ENCODE measurements at places on chromosomes 4 and X.

GRCh38 chrX:132833373-132833772, 125.1 kb downstream of the HS6ST2 start:
- DNase-seq, result no peak

GRCh38 chr4:174522183-174523024, at the start of gene HPGD:
Gene HPGD, minus strand, starts transcription at chr4:174522488. Its CDS starts 37 bp downstream, at chr4:174522451.
- DNase-seq, result peak; percentile 66

- DNase-seq, result peak; percentile 86
Measured at GRCh38 chr4:123599920-123600810, 203.6 kb downstream of the SPRY1 start.

DNA sequence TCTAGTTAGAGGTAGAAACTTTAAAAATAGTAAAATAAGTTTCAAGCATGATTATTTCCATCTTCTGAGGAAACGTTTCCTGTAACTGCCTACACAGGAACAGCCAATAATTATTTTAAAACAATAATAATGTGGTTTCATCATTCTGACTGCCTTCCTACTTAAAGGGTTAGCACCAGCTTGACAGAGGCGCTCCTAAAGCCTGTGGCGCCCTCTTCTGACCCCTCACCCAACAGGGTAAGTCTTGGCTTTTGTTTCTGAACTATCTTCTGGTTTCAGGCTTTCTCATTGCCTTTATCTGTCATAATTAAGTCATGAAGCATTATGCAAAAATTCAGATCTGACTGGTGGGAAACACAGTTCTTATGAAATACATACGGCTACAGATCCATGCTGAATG, 96.7 kb downstream of the ITM2A start:
- no peak for DNase-seq

GRCh38 chr4:3073158-3074077, 920 bp downstream of the HTT-AS start:
- DNase-seq, result no peak

- no peak for DNase-seq
Measured at GRCh38 chr4:154610582-154610981, 1.9 kb downstream of the FGG start.

GRCh38 chrX:20463296-20464075, 196.8 kb upstream of the RPS6KA3 start:
- no peak for DNase-seq

DNA sequence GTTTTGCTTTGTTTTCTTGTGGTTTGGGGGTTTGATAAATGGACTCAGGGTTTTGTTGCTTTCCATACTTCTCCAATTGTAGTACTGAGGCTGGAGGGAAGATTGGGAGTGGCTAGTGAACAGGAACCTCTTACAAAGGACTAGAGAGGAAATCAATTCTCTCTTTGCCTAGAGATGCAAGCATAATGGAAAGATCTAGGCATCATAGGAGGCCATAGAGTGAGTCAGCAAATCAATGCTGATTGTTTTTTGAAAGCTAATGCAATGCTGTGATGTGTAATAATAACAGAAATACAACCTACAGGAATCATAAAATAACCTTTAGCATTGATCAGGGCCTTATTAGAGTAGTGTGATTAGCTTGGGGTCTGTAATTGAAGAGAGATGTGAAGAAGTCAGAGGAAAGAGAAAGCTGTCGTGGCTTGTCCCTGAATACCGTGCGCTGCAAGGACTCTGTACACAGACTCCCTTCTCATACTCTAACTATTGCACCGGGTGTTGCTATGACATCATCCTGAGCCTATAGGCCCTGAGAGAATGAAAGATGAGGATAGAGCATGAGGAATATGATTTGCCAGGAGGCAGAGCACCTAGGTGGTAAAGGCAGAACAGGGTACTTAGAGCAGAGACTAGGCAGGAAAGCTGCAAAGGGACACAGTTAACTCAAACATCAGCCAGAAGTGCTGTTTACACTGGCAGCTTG, 29.3 kb upstream of the GPR101 start:
- DNase-seq, result peak; percentile 16

- no peak for DNase-seq
Measured at GRCh38 chr4:44914748-44915147, 188.4 kb upstream of the GNPDA2 start.

DNA sequence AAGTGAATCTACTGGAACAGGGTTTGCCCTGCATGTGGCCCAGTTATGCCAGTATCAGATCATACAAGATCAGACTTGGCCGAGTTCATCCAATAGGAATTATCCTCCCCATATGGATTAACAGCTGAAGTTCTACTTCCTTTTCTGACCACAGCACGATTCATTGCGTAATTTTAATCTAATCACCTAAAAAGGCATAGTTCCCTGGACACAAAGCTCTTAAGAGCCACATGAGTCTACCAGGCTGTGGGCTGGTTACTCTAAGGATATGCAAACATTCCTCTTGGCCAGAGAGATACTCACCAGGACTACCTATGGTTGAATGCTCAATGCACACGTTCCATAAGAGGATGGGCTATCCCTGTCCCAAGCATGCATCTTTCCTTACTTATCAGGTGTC, 46.9 kb downstream of the CHST7 start:
- no peak for DNase-seq

- DNase-seq, result peak; percentile 77
Measured at GRCh38 chr4:140755774-140756318, 339 bp downstream of the TBC1D9 start.

GRCh38 chr4:76214177-76214675, 602 bp upstream of the SCARB2 start:
- DNase-seq, result no peak

DNA sequence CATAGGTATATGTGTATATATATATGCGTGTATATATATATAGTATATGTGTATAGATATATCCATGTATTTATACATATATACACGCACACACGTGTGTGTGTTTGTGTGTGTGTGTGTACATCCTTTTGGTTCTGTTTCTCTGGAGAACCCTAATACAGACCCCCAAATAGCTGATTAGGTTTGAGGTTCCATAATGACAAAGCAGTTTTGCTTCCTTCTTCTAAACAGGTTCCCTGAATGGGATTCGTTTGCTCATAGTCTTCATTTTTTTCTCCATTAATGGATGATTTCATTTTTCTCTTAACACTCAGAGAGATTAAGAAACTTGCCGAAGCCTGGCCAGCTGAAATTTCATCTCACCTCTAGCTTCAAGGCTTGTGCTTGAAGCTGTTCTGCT, 234.0 kb upstream of the BCOR start:
- no peak for DNase-seq

GRCh38 chrX:65690057-65690855, 22.8 kb downstream of the MSN start:
- DNase-seq, result no peak

GRCh38 chrX:70262952-70263567, 3.1 kb upstream of the P2RY4 start:
- peak; percentile 61 for DNase-seq

DNA sequence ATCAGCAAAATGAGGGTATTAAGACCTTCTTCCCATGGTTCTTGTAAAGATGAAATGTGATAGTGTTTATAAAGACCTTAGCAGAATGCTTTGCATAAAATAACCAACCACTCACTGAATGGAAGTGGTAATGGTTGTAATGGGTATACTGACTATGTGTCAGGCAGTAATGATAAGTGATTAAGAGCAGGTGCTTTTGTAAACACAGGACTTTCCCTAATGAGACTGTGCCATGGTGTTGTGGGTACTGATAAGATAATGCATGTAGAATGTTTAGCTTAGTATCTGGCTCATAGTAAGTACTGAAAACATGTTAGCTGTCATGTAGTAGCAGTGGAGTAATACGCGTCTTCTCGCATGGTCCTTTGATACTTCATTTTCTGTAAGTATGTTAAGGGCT, 6.9 kb downstream of the LSM6 start:
- DNase-seq, result no peak
